ENCODE measurements at places on chromosomes 16 and 17. TPM values are rescaled to one million over a fixed set of nuclear protein-coding genes. Genes with fewer than 3 reads are reported as not detected.

RANGRF gene
- total RNA-seq, result 8.6 TPM

CCL8 gene
- total RNA-seq, result not detected

CCDC137 gene
- 3.7 TPM for total RNA-seq

KCNH6 gene
- total RNA-seq, result not detected

CCL7 gene
- not detected for total RNA-seq

DNAH9 gene
- total RNA-seq, result not detected

KRT32 gene
- not detected for total RNA-seq

GRIN2A gene
- total RNA-seq, result not detected

GINS2 gene
- 5.9 TPM for total RNA-seq

ARSG gene
- total RNA-seq, result 0.39 TPM

DRC3 gene
- 2.6 TPM for total RNA-seq

PDIA2 gene
- total RNA-seq, result not detected

CD300A gene
- not detected for total RNA-seq

Measured in placental epithelial cell (primary cell).